ENCODE measurements at places on chromosomes 3 and 15.

GRCh38 chr3:32181796-32182195 lies 56.7 kb upstream of the CMTM8 start:
- no peak for DNase-seq

DNA sequence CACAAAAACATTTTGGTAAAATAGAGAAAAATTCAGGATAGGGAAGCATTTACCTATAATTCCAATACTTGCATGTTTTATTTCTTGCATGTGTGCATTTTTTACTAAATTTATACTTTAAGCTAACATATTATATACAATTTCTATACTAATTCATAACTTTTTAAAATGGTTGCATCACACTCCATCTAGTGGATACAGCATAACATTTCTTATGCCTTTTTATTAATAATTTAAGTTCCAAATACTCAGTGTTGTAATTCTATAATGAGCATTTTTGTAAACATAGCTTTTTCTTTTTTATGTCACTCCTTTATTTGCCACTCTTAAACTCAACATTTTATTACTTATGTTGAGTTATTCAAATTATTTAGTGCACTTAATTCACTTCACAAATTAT lies 477.7 kb downstream of the ZBBX start:
- DNase-seq: no peak

DNA sequence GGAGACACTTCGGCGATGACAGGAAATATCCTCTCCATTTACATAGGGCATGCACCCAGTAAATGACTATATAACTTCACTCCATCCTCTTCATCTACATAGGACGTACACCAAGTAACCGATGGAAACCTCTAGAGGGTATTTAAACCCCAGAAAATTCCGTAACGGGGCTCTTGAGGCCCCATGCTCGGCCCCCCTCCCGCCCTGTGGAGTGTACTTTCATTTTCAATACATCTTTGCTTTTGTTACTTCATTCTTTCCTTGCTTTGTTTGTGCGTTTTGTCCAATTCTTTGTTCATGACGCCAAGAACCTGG lies 7.5 kb upstream of the FAM107A start:
- no peak for DNase-seq

GRCh38 chr15:65213241-65213640 lies 2.0 kb upstream of the CILP start:
- DNase-seq: no peak

DNA sequence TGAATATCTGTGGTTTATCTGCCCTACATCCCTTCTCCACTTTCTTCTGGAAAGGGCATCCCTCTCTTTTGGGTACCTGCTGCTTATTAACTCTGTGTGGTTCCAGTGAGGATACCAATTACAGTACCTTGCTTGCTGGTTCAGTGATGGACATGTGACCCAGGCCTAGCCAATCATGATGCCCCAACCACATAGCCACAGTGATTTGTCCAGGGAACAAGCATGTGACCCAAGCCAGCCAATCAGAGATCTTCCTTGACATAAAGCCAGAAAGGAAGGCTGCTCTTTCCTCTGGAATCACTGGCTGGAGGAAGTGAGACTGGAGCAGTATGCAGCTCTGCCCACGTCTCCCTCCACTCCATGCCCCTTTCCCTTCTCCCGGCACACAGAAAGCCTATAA lies 10.9 kb upstream of the TMEM158 start:
- DNase-seq: no peak

DNA sequence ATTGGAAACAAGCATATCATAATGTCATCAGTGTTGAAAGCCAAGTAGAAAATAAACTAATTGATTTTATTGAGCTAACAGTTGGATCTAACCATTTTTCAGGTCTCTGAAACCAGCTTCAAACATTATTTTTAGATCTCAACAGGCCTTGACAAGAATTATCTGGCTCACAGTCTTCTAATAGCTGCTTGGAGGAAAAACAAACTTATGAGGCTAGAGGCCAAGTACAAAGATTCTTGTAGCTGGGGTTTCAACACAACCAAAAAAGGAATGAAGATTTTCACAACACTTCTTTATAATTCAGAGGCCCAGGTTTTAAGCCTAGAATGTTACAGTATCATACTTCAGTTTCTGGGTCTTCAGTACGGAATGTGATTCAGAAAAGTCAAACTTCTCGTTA lies 3.7 kb downstream of the SETMAR start:
- DNase-seq: no peak

GRCh38 chr15:86634992-86635638 lies 555.4 kb downstream of the AGBL1 start:
- DNase-seq: no peak

DNA sequence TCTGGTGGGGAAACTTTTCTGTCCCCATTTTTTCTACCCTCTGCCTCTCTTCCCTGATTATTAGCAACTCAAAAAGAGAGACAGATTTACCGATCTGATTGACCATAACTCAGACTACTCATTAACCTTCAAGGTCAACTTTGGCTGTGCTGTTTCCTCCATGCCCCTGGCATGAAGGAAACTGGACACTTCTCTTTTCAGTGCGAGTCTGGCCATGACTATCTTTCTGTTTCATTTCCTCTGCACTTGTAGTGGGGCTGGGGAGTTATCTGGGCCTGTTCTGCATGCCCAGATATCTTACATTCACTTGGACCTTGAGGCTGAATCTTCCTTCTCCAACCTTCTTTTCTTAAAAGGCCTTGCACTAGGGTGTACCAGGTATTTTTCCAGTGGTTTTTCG lies 76.9 kb upstream of the SLCO2A1 start:
- DNase-seq: no peak
